ENCODE measurements at places on chromosomes 16 and 17.

DNA sequence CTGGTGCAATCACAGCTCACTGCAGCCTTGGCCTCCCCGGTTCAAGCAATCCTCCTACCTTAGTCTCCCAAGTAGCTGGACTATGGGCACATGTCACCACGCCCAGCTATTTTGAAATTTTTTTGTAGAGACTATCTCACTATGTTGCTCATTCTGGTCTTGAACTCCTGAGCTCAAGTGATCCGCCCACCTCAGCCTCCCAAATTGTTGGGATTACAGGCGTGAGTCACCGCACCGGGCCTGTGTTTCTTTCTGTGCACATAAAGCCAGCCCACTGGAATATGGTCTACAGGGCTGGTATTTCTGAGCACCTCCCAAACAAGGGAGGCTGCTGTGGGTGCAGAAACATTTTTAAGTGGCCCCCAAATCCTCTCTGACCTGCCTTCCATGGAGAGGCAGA lies 8.4 kb downstream of the TMEM95 start:
- no peak for DNase-seq

DNA sequence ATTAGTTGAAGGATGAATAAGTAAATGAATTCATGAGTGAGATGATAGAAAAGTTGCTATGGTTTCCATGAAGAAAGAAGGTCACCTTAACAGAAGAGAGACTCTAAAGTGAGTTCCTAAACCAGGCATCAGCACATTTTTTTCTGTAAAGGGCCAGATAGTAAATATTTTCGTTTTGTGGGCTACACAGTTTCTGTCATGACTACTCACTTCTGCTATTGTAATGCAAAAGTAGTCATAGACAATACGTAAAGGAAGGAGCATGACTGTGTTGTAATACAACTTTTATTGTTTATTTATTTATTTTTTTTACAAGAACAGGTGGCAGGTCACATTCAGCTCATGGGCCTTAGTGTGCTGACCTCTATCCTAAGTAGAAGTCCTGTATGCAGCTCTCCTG lies 426.1 kb upstream of the DYNLRB2 start:
- DNase-seq, result no peak

DNA sequence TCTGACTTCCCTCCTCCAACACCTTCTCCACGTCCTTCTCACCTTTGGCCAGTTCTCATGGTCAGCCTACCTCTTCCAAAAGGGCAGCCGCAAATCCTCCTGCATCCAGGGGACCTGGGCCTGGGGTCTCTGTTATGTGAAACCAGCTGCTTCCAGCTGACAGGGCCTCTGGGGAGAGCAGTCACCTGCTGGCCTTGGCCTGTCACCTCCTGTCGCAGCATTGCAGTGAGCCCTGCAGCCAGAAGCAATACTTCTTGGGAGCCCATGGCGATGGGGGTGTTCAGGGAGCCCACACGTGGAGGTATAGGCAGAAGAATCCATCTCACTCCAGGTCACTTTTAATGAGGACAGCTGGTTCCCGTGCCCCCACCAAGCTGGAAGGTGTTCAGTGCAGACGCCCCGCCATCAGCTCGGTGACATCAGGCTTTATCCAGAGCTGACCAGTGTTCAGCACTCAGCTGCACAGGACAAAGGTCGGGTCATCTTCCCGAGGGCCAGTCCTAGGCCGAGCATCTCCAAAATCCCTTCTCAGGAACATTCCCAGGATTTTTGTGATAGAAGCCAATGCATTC lies 1.7 kb upstream of the SLC47A2 start:
- DNase-seq, result no peak

GRCh38 chr17:78365561-78366108 lies 5.8 kb upstream of the SOCS3 start:
- no peak for DNase-seq

DNA sequence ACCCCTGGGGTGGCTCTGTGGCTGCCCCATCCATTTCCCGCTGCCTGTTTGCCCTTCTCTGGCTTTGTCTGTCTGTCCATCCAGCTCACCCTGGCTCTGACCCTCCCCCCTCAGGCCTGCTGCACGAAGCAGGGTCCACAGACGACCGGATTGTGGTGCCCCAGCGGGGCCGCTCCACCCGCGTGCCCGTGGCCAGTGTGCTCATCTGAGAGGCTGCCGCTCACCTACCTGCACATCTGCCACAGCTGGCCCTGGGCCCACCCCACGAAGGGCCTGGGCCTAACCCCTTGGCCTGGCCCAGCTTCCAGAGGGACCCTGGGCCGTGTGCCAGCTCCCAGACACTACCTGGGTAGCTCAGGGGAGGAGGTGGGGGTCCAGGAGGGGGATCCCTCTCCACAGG lies 761 bp upstream of the LAT start:
- no peak for DNase-seq

All from substantia nigra (tissue), 51 donors.